ENCODE measurements at places on chromosomes 16 and 17.

DNA sequence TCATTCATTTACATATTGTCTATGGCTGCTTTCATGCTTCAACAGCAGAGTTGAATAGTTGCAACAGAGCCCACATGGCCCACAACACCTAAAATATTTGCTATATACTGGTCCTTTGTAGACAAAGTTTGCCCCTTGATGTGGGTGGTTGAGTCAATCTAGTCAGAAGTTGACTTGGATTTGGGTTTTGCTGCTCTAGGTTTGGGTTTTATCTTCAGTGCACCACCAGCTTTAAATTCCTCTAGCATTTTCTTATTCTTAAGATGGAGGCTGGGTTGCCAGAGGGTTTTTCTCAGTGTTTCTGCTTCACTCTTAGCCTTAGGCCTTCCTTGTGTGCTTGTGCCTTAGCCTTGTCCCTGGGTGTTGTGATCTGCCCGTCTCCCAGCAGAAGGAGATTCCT, 51.0 kb downstream of the CCDC182 start:
- no peak for DNase-seq

DNA sequence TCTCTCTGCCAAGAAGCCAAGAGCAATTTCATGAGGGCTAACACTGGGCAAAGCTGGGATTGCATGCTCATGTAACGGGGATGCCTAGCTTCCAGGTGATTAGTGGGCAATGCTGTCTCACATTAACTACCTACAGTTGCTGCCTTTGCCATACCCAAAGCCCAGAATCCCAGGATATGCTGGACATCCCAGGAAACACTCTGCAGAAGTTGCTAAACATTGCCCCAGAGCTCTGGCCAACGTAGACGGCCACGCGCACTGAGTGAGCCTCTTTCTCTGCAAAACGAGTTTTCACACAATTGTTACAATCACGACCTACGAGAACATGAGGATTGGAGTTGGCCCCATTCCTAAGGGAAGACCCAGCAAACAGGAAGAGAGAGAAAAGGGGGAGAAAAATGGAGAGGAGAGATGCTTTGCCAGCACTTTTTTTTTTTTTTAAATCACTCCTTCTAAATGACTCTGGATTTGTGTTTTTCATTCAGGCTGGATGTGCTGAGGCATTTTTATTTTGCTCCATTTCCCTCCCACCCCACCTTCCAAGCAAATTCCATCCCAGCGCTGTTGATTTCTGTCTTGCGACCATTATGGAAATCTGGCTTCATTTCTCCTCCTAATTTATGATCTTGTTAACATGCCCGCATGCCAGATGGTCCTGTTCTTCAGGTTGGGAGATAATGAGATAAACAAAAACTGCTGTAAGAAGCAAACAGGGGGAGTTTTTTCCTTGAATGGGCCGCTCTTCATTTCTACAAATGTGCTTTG, 112.8 kb upstream of the DNAH9 start:
- no peak for DNase-seq

DNA sequence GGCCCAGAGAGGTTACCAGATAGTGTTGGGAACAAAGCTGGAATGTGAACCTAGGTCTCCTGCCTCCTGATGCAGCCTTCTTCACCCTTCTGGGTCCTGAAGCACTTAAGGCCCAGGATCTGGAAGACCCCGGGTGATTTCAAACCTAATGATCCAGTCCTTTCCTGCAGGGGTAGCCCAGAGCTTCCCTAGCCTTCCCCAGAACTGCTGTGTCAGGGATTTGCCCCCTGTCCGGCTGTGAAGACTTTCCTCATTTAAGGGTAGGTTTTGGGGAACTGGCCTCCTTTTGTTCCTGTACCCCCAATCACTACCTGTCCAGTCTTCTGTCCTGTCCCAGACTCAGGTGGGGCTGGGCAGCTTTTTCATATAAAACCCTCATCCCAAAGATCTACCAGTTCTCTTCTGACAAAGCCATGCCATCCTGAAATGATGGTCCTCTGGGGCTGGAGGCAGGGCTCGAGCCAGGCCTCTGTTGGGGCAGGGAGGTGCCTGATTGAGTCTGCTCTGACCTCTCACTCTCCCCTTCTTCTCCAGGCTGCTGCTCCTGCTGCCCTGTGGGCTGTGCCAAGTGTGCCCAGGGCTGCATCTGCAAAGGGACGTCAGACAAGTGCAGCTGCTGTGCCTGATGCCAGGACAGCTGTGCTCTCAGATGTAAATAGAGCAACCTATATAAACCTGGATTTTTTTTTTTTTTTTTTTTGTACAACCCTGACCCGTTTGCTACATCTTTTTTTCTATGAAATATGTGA, 1.3 kb downstream of the MT1X start:
- no peak for DNase-seq

DNA sequence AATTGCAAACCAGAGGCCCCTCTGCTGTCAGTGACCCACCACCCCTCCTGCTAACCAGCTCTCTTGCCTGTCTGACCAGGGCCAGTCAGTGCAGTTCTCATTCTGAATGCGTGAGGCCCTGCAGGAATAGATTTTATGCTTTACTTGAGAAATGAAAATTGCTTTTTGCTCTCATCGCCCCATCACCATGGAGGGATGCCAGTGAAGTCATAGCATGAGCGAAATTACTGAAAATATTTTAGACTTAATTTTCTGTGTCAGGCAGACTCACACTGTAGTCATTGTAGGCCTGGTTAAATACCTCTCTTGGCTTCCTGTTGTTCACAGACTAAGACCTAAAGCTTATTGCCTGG, 490.5 kb upstream of the CDH5 start:
- no peak for DNase-seq

All from stimulated activated CD8-positive, alpha-beta memory T cell treated with anti-CD3 and anti-CD28 coated beads, Interleukin-15, amount 100 ng/mL, for 4 hours (primary cell).